ENCODE measurements at places on chromosomes 16 and 17.

DNA sequence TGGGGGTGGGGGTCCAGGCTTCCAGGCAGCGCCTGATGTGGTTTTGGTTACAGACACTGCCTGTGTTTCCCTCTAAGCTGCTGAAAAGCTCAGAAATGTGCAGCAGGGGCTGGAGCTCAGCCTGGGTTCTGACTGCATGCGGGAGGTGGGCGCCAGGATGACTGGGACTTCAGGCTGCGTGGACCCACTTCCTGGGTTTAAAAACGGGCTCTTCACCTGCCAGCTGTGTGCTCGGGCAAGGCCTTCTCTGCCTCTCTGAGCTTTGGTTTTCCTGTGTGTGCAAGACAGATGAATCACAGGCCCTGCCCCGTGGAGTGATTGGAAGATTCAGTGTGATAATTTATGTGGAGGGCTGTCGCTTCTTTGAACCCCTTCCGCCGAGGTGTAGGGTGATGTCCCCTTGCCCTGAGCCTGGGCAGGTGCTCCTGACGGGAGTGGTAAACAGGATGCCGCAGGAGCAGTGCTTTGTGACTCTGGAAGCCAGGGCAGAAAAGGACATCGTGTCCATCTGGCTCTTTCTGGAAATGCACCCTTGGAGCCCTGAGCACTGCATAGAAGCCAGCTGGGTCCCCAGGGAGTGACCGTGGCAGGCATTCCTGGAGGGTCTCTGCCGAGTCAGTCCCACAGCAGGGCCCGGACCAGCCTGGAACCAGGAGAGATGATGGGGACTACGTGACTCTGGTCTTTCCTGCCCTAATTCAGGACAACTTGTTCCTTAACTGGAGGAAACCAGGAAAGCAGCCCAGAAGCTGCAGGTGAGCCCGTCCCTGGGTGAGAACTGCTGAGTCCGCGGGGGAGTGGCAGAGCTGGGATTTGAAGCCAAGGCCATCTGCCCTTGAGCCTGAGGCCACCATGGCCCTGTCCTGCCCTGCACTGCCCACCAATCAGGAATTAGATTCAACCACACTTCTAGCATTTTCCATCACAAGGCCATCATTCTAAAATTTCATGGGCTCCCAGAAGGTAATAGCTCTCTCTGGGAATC, 28.5 kb upstream of the SLC7A5 start:
- no peak for DNase-seq

GRCh38 chr17:60361889-60362288, 30.0 kb downstream of the USP32 start:
- no peak for DNase-seq

- DNase-seq, result no peak
These were observed 3.9 kb downstream of the TSPOAP1 start for GRCh38 chr17:58324409-58325288.

- no peak for DNase-seq
These were observed 288.4 kb downstream of the IRX3 start for GRCh38 chr16:53998024-53998810.

- DNase-seq, result no peak
These were observed 99.1 kb downstream of the MYH11 start for GRCh38 chr16:15757630-15758251.

DNA sequence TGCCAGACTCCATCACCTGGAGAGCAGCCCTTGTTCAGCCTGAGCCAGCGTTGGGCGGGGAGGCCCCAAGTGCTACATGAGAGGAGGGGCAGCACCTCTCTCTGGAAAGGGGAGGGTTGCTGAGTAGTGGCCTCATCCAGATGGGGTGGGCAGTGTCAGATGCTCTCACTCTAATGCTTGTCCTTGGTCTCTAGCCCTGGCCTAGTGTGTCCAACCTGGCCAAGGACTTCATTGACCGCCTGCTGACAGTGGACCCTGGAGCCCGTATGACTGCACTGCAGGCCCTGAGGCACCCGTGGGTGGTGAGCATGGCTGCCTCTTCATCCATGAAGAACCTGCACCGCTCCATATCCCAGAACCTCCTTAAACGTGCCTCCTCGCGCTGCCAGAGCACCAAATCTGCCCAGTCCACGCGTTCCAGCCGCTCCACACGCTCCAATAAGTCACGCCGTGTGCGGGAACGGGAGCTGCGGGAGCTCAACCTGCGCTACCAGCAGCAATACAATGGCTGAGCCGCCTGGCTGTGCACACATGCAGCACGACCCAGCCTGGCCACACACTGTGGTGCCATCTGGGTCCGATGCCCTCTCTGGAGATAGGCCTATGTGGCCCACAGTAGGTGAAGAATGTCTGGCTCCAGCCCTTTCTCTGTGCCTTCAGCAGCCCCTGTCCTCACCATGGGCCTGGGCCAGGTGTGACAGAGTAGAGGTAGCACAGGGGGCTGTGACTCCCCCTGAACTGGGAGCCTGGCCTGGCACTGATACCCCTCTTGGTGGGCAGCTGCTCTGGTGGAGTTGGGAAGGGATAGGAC, 4.3 kb downstream of the CTRL start:
- no peak for DNase-seq

DNA sequence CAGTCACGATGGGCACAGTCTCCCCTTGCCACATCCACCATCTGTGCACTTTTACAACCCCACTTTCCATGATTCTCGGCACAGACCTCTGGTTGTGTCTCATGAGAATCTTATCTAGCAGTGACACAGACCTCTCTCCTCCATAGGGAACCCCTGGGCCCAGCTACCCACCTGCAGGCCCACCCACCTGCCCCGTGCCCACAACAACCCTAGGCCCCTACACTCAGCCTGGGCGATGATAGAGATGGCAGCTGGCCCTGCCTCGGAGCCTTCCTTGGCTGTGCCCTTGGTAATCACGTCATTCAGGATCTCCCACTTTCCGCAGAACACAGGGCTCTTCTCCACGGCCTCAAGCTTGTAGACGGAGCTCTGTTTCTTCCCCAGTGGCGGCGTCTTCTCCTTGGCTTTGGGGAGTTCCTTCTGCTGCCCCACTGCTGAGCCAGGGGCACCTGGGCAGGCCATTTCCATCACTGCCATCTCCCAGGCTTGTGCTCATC, 26.5 kb downstream of the MAP3K14 start:
- no peak for DNase-seq

GRCh38 chr17:78387977-78388941, 9.8 kb downstream of the PGS1 start:
- peak; percentile 87 for DNase-seq

GRCh38 chr17:12133183-12133582, 112.5 kb downstream of the MAP2K4 start:
- no peak for DNase-seq

DNA sequence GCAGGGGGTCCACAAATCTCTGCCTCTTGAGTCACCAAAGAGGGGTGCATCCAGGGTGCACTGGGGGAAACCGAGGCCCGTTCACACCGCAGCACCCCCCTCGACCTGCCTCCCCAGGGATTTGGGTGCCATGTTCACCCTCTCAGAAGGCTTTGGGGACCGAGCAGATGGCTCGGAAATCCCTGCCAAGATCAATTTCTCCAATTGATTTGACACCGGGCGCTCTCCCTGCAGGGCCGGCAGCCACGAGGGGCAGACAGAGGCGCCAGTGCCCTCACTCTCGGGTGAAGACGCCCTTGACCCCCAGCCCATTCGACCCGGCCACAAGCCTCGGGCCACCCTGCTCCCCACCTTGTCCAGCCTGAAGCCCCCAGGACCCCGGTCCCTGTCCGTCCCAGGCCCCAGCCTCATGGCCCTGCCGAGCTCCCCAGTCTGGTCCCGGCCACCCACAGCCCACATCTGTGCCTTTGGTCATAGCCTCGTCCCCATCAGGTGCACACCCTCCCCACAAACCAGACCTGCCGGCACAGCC, 9.3 kb downstream of the SSTR5 start:
- DNase-seq, result no peak

DNA sequence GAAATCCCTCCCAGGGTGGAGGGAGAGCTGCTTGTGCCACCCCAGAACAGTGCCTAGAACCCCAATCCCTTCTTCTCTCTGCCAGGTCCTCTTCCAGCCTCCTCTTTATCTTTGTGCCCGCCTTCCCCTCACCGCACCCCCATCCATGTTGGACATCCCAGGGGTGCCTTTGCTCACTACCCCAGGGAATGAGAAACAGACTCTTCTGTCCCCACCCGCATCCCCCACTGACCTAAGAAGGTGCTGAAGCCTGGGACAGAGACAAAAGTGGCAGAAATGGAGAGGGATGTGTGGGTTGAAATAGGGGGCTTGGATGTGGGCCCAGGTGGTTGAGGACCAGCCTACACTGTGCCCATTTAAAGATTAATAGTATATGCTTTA, 17.0 kb downstream of the ALOX15B start:
- DNase-seq, result peak; percentile 37

- DNase-seq, result peak; percentile 2
These were observed 50.4 kb upstream of the HAS3 start for GRCh38 chr16:69055008-69055407.

DNA sequence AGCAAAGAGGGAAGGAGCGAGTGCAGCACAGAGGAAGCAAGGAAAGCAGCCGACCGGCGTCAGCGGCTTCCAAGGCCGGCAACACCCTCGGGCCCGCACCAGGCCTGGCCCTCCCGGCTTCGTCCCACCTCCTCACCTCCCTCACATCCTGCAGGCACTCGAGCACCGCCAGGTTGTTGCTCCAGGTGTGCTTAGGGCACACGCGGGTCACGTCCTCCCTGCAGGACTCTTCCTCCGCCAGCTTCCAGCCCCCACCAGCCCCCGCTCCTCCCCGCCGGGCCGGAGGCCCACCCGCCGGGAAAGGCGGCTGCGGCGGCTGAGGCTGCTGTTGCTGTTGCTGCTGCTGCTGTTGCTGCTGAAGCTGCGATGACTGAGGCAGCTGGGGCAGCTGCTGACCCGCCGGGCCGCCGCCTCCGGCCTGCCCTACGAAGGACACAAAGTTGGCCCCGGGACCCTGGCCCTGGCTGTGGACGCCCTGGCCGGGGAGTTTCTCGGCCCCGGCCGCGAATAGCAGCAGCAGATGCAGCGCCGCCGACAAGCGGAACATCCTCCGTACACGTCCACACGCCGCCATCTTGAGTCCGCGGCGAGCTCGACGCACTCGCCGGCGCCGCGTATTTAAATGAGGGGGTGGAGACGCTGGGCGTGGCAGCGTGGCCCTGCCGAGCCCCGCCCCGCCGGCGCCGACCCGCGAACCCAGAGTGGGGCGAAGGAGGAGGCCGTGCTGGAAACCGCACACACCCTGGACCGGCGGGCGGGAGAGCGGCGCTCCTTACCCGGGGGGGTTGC, at the start of gene GLG1:
Gene GLG1 (minus strand): TSS at position 594 of the 789 bp plus-strand sequence. CDS start 20 bp downstream, at position 574.
- DNase-seq, result peak; percentile 94

DNA sequence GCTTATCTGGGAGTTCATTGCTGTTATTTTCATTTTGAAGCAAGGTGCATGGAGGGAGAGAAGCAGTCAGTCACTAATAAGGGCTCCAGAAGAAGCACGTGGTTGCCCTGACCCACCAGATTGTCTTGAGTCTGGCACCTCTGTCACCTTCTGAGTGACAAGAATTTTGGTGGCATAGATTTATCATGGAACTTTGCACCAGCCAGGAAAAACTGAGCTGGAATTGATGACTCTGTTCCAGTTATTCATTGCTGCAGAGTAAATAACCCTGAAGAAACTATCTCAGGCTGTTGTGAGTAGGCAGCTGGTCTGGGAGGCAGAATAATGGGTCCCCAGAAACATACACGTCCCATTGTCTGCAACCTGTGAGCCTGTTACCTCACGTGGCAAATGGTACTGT, 44.8 kb downstream of the HSD17B2 start:
- DNase-seq, result no peak

- DNase-seq, result no peak
These were observed 90.5 kb upstream of the SOX9 start for GRCh38 chr17:72030067-72030899.

GRCh38 chr17:73901661-73902415, 257.6 kb upstream of the SDK2 start:
- no peak for DNase-seq

DNA sequence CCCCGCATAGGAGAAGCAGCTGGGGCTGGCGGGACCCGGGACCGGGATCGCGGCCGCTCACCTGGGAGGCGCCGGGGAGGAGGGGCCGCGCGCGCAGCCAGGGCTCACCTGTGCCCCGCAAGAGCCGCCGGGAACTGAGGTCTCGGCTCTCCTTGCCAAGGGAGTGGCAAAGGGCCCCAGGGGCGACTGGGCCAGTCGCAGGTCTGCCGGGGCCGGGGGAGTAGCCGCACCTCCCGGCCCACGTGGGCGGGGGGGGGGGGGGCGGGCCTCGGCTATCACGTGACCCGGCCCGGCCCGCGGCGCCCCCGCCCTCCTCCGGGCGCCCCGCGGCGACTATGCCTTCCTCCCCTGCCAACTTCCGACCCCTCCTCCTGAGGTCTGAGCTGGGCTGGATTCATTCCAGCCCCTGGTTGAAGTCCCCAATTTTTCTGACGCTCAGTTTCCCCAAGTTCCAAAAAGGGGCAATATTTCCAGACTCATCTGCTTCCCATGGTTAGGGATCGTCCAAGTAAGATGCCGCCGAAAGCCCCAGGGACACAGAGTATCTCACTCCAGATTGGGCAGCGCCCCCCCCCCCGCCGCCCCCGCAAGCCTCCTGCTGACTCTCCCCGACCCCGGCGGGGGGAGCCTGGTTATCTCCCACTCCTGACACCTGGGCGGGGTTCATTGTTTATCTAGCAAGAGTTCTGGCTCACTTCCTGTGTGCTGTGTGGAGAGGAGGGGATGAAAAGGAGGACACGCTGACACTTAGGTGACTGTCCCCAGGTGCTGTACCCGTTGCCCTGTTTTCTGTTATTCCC, at the start of gene TMC6:
Gene TMC6 (minus strand): TSS at position 205 of the 800 bp plus-strand sequence. CDS start 1,923 bp downstream, outside the sequence.
- peak; percentile 66 for DNase-seq

GRCh38 chr17:38703742-38704605, 1.1 kb upstream of the MLLT6 start:
- DNase-seq, result peak; percentile 90

- no peak for DNase-seq
These were observed 133.4 kb downstream of the SPACA3 start for GRCh38 chr17:33124871-33125551.

DNA sequence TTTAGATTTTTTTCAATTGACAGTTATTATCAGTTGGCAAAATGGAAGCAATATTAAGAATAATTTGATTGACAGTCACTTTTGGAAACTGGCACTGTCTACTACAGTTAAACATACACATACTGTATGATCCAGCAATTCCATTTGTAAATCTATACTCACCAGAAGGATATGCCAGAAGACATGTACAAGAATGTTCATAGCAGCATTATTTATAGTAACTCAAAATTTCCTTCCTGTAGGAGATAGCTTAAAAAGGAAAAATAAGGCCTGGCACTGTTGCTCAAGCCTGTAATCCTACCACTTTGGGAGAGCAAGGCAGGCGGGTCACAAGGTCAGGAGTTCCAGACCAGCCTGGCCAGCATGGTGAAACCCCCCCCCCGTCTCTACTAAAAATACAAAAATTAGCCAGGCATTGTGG, 89.3 kb downstream of the VMP1 start:
- no peak for DNase-seq

- DNase-seq, result no peak
These were observed 4.9 kb upstream of the GNG13 start for GRCh38 chr16:805474-805873.

GRCh38 chr16:89687092-89687940, 827 bp downstream of the CDK10 start:
- DNase-seq, result no peak

- DNase-seq, result no peak
These were observed 16.3 kb downstream of the ITGAD start for GRCh38 chr16:31409433-31409832.

- DNase-seq, result no peak
These were observed 3.1 kb upstream of the WWOX start for GRCh38 chr16:78096386-78096785.

All from sigmoid colon (tissue), 7 donors.